ENCODE measurements at places on chromosomes 7 and 10.
A peak's percentile ranks its signal among the peaks of the same experiment; 100 is the strongest.

GRCh38 chr10:121088524-121088923, 237.4 kb downstream of the WDR11 start:
- peak; percentile 3 for DNase-seq

GRCh38 chr10:126463286-126463685, 75.0 kb upstream of the ADAM12 start:
- no peak for DNase-seq

DNA sequence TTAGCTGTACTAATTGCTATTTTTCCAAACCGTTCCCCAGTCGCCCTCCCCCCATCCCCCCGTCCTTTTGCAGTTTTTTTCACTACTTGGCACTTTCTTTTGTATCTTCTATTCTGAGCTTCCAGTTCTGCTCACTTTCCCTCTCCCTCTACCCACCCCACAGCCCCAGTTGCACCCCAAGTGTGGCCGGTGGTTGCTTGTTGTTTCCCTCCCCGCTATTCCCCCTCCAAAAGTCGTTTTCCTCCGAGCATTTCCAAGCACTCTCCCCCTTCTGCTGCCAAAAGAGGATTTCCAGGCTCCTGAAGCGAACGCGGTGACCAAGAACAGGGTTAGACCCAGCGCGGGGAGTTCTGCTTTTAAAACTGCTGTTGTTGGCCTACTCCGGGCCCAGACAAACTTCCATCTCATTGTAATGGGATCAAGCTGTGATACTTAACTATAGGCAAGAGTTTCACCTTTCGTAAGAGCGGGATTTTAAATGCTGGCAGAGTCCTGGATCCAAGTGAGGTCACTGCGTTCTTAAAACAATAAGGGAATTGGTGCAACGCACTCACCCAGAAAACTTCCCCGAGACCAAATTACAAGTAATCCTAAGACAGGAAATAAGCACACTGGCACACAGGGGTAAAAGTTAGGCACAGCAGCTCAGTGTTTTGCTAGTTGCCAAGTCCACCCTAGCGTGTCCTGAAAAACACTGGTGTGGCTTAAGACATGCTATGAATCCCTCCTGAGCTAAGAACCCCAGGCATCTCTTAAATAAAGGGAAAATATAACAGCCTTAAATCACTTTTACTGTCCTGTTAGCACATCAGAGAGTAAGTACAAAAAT, 1.5 kb upstream of the RGS10 start:
- DNase-seq, result no peak

- no peak for DNase-seq
Measured at GRCh38 chr7:142690554-142691182, 58.6 kb upstream of the PRSS1 start.

DNA sequence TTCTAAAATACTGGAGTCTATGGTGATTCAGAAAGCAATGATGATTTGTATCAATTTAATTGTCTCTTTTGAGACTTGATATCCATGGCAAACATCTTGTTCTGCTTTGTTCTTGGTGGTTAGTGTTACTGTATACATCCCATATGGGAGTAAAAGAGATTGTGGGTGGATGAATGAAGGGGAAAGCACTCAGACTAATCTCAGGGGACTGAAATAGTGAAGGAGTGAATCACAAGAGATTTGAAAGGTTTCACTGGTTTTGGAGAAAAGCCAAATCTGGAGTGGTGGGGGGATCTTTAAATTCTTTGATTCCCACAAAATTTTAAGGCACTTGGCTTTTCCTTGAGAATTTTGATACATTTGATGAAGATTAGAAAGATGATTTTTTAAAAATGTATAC, 369.4 kb downstream of the INHBA start:
- no peak for DNase-seq
